ENCODE measurements at places on chromosomes 16 and 17. TPM values are rescaled to one million over a fixed set of nuclear protein-coding genes. Genes with fewer than 3 reads are reported as not detected.
A peak's percentile ranks its signal among the peaks of the same experiment; 100 is the strongest.

SLC2A4 gene
- 0.38 TPM for total RNA-seq

DNA sequence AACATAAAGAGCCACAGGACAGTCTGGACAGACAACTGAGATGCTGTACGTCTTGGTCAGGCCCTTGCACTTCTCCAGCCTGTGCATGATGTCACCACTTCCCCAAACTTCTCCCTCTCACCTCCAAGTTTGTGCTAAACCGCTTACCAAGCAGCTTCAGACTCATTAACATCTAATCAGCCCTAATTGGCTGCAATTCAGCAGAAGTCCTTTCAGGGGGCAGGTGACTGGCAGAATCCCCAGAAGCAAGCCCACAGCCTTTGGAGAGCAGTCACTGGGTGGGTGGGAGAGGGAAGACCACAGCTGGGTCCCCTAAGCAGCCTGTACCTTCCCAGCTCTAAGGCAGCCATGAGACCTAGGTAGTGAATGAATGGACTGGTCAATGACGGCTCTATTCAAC is 161.4 kb downstream of the GRIN2A start:
- no peak for DNase-seq

CD300LF gene
- total RNA-seq: not detected

DNA sequence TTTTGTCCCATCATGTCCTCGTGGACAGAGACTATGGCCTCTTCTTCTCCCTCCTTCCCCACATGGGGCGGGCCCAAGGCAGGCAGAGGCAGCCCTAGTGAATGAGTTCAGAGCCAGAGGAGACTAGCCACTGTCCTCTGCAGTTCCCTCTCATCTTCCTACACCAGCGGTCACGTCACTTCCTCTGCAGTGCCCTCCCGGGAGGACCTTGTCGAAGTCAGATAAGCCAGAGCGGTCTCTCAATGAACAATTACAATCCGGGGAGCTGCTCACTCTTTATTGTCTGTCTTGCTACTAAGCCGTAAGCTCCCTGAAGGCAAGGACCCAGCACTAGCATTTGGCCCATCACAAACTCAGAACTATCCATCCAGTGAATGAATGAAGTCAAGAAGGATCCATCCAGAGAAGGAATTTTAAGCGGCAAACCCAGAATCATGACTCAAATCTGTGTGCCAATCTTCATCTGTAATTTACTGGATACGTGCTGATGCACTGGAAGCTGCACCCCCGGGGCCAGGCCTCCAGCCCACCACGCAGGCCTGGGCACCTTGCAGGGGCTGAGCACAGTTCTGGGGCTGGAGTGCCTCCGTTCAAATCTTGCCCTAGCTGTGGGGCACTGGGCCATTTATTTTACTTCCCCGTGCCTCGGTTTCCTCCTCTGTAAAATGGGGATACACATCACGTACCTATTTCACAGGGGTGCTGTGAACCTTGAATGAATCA is 18.1 kb downstream of the ZNF423 start:
- no peak for DNase-seq

GRCh38 chr16:22855231-22855630 is 41.3 kb downstream of the HS3ST2 start:
- no peak for DNase-seq

GRCh38 chr17:9054126-9054975 is 33.0 kb downstream of the NTN1 start:
- no peak for DNase-seq

DNA sequence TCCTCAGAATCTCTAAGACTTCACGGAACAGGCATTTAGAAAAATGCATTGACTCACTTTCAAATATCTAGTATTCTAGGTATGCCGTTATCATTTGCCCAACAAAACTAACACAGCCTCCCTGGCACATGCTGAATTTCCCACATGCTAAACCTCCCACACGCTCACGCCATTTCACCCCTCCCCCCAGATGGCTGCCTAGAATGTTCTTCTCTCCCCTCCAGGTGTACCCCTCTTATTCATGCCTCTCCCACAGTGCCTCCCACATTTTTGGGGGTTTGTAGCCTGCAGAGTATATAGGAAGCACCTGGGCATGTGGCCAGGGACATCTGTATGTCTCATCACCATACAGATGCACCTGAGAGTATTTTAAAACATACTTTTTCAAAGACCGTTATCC is 38.2 kb upstream of the ICAM2 start:
- no peak for DNase-seq

DNA sequence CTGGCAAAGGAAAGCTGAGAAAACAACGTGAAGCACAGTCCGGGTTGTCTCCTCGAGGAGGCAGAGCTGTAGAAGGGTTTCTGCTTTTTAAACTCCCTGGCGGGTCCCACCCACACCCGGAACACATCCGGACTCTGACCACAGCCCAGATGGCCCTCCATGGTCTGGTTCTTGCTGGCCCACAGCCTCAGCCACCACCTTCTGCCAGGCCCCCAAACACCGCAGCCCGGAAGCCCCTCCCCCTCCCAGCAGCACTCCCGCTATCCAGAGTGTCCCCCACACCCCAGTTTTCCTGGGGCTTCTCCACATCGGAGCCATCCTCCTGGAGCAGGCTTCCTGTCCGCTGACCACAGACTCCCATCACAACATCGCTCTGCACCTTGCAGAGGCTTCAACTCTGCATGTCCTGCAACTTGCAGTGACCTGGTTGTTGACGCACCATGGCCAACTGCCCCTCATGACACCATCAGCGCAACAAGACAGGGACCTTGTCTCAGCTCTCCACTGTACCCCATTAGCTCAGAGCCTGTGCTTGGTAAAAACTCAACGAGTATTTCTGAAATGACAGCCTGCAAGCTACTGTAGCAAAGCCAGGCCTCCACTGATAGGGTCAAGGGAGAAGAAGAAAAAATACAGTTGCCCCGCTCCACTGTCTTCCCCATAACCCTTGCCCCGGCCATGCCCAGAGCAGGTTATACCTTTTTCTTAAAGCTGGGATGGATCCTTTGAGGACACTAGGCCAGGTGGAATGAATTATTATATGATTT is 129.8 kb downstream of the C16orf78 start:
- DNase-seq: no peak

GRCh38 chr17:76189247-76189646 is 48.2 kb upstream of the FOXJ1 start:
- DNase-seq: no peak

DNA sequence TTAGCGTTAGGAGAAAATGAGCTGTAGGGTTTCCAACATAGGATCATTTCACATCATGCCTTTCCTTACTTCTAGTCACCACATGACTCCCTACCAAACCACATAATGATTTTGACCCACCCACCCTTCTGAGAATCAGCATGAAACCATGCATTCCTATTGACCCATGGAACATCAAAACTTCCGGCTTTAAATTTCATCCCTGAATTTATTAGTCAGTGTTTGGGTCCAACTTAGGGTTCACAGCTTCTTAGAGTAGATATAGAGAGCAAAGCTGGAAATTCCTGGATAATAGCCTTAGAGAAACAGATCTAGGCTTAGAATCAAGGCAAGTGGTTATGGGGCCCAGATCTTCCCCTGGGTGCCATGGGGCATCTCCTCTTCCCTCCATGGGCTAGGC is 162.6 kb downstream of the TOX3 start:
- DNase-seq: peak; percentile 48

DNA sequence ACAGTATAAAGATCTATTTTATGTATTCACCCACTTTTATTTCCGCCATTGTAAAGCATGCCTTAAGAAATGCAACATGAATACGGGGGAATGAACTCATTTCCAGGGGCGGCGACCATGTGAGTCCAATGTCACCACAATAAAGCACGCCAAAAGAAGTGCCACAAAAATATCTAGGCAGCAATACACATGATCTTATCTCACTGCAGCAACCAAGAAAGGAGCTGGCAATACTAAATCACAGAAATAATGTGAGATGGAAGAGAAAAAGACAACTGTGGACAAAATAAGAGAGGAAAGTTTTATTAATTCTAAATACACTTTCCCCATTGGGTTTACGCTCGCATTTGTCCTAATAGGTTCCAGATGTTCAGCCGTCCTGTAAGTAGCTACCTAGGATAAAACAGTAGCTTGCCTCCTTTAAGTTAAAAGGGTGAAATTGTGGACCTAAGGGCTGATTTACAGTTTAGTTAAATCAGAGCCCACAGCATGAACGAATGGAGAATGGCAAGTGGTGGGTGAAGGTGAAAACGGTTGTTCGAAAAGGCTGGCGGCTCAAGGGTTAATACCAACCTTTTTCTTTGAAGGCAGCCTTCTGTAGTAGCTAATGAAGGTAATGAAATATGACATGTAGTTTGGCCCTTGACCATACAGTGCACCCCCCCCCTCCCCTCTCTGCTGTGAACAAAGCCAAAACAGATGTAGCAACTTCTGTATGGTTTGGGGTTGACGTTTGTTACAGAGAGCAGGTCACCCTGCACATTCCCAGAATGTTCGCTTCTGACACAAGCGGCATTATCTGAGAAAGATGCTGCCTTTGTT is 504.2 kb upstream of the PSMD7 start:
- no peak for DNase-seq

- DNase-seq: no peak
Observed at GRCh38 chr17:3964203-3965117, at the start of gene ATP2A3. TSS of gene ATP2A3 (minus strand) at chr17:3964437. CDS start at chr17:3964291, 146 bp downstream.

GRCh38 chr16:1647856-1648255 is 30.2 kb upstream of the JPT2 start:
- DNase-seq: no peak

GRCh38 chr17:80101946-80102663 is 724 bp downstream of the GAA start:
- no peak for DNase-seq

SLC6A2 gene
- not detected for total RNA-seq

GRCh38 chr17:50443505-50443974 is 17.5 kb downstream of the ACSF2 start:
- no peak for DNase-seq

DNA sequence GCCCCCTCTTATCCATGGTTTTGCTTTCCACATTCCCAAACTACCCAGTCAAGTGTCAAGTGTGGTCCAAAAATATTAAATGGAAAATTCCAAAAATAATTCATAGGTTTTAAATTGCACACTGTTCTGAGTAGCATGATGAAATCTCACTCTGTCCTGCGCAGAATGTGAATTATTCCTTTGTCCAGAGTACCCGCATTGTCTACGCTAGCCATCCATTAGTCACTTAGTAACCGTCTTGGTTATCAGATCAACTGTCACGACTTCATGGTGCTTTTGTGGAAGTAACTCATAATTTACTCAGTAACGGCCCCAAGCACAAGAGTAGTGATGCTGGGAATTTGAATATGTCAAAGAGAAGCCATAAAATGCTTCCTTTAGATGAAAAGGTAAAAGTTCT is 94.9 kb downstream of the SLC39A11 start:
- DNase-seq: no peak

- DNase-seq: peak; percentile 60
Observed at GRCh38 chr17:28949185-28950016, 1.9 kb downstream of the PHF12 start.

DNA sequence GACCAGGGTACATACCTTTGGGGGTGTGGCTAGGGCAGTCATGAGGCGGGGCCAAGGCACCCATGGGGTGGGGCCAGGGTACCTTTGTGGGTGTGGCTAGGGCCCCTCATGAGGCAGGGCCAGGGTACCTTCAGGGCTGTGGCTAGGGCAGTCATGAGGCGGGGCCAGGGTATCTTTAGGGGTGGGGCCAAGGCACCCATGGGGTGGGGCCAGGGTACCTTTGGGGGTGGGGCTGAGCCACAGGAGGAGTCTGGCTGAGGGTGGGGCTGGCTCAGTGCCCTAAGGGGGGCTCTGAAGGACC is 3.5 kb downstream of the GNG13 start:
- peak; percentile 35 for DNase-seq

TBX6 gene
- total RNA-seq: 2.5 TPM

- peak; percentile 61 for DNase-seq
Observed at GRCh38 chr16:4660454-4661007, 32.8 kb upstream of the NUDT16L1 start.

DNA sequence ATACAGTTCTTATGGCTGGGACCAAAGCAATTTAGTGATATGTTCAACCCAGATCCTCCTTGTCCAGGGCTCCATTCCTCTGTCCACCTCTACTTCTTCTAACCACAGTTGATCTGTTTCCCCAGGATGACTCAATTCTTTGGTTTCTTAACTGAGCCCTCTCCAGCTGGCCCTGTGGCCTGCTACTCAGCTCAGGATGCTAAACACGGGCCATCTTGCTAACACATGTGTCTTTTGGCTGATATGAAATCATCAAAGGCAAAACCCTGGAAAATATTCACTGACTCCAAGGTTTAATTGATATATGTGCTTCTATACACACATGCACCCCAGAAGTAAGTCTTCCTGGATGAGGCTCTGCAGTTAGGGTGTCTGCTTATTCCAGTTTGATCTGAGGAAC is 43.8 kb downstream of the SHISA6 start:
- DNase-seq: no peak

WFDC1 gene
- not detected for total RNA-seq

- DNase-seq: no peak
Observed at GRCh38 chr17:556431-556995, 158.1 kb downstream of the VPS53 start.

TSPOAP1 gene
- total RNA-seq: 0.86 TPM

DNA sequence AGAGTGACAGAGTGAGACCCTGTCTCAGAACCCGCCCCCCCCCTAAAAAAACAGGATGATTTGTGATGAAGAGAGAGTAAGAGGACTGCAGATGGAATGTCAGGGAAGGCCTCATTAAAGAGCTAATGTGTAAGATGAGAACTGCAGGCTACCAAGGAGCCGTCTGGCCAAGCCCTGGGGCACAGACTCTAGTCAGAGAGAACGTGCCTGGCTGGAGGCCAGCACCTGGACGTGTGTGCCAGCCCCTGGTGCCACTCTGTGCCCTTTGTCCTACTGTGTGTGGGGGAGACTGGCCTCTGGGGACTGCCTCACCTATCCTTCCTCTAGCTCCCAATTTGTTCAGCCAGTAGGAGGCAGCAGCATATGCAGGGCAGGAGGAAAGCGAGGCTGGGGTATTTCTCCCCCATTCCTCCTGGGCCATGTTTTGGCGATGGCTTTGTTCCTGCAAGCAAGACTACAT is 37.1 kb downstream of the KNOP1 start:
- DNase-seq: no peak

DNA sequence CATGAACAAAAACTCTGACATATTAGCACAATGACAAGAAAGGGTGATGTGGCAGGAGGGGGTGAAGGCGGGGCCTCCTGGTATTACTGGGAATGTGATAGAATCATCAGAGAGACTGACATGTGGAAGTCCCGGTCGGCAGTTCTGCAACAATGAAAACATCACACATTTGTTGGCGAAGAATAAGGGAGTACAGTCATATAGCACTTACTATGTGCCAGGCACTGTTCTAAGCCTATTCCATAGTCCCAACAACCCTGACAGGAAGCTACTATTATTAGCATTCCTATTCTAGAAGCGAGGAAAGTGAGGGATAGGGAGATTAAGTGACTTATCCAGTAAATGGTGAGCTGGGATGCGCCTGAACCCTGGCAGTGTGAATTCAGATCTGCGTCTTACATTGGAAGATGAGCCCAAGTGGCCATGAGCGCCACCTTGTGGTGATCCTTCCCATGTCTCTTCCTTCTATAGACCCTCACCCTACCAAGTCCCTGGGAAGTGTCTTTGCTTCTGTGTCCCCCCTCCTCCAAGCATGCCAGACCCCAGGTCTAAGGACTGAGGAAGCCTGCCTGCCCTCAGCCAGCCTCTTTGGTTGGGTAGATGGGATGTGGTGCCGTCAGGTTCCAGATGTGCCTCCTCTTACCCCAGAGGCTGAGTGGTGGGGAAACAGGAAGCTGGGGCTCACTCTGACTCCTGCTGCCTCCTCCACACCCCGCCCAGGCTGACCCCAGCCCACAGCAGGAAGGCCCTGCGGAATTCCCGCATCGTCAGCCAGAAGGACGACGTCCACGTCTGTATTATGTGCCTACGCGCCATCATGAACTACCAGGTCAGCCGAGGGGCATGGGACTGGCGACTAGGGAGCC is 14.0 kb downstream of the FMNL1 start:
- DNase-seq: peak; percentile 84

Data from HT-29 (cell line).